ENCODE measurements at places on chromosomes 7 and 10. TPM values are rescaled to one million over a fixed set of nuclear protein-coding genes. Genes with fewer than 3 reads are reported as not detected.

DNA sequence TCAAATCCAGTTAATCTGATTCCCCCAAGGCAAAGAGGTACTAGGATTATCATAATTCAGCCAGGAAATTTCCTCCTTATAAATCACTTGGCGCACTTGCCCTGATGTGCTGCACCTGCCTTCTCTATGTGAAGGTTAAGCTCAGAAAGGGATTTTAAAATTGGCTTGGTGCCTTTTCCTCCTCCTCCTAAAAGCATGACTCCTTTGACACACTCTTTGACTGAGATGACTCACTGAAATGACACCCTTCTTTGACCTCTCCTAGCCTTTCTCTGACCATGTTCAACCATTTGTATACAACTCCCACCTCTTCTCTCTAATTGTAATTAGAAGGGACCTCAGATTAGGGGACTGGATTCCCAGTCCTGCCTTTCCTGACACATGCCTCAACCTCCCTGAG is 46.5 kb downstream of the ABLIM1 start:
- no peak for DNase-seq

- DNase-seq: no peak
Observed at GRCh38 chr10:46515793-46516192, 40.7 kb downstream of the GPRIN2 start.

DNA sequence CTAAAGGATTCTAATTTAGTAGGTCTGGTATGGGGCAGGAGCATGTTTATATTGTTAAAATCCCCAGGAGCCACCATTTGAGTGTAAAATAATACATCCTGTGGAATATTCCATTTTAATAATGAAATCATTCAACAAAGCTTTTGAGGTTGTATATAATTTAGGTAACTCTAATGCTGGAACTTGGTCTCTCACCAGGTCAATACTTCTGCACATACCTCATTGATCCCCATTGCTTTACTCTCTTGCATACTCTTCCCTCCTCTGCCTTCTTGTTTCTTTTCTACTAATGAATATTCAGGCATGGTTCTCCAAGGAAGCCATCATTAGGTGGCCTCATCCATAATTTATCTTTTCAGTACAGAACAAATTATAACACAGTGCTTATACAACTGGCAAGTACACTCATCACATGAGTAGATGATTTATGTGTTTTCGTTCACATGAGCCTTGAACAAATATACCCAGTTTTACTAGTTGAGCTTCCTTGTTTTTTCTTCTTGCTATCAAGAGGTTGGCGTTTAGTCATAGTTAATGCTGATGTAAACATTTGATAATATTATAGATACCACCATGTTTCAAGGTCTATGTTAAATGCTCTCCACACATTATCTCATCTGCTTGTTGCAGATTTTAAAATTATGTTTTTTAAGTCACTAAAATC is 7.2 kb downstream of the PALS2 start:
- no peak for DNase-seq

DNA sequence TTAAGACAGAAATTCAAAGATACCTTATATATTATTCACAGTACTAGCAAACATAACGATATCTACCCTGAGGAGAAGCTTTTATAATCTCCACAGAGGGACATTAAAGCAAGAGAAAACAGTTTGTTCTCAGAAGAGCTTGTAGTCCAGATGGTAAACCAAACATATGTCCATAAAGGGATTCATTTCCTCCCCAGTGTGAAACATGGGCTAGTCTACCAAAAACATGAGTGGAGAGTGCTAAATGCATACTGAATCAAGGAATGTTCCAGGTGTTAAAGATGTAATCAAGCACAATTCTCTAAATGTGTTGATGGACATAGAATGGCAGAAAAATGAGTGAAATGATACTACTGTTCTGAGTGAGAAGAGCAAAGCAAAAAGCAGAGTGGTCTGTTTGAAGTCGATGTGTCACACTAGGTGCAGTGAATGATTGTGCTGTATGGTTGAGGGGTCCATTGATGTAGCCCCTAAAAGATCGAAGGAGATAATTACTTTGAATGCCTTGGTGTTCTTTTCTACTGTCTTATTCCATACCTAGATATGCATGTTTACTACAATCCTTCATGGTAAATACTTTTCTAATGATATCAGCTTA is 25.3 kb downstream of the BCAP29 start:
- DNase-seq: no peak

- DNase-seq: no peak
Observed at GRCh38 chr7:159139202-159139601, 5.5 kb downstream of the VIPR2 start.

- DNase-seq: peak; percentile 51
Observed at GRCh38 chr7:20647908-20648776, 32.7 kb downstream of the ABCB5 start.

DNA sequence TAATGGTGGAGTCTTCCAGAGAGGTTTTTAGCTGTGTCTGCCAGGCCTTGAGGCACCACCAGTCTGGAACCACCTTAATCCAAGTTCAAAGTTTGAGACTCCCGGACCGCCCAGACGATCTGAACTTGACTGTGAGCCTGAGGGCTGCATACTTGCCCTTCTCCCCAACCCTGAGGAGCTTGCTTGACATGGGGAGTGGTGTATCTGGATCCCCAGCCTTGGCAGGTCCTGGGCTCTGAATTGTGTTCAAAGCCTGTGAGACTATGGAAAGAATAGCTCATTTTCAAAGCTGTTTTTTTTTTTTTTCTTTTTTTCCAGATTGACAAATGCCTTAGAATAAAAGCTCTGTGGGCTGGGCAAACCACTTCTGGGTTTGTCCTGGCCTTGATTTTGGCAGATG is 22.3 kb upstream of the CAMK1D start:
- DNase-seq: no peak

The CLDN4 gene
- polyA plus RNA-seq: 1.5 TPM

DNA sequence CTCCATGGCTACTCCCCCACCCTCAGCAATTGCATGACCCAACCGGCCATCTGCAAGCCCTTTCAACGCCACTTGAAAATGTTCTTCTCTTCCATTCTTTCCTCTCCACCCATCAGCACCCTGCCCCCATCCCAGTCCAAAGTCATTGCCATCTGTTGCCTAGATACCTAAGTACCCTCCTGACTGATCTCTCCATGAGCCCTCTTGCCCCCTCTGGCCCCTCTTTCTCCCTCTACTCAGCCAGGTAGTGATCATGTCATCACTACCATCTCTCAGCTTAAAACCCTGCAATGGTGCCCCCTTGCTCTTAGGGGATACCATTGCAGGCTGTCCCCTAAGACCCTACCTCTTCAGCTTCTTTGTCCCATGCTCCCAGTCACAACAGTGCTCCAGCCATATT is 30.5 kb upstream of the BTRC start:
- no peak for DNase-seq

The IFIT1B gene
- polyA plus RNA-seq: not detected

The PGAM2 gene
- polyA plus RNA-seq: not detected

The HTR5A gene
- not detected for polyA plus RNA-seq

The HOXA10 gene
- polyA plus RNA-seq: 5.0 TPM

DNA sequence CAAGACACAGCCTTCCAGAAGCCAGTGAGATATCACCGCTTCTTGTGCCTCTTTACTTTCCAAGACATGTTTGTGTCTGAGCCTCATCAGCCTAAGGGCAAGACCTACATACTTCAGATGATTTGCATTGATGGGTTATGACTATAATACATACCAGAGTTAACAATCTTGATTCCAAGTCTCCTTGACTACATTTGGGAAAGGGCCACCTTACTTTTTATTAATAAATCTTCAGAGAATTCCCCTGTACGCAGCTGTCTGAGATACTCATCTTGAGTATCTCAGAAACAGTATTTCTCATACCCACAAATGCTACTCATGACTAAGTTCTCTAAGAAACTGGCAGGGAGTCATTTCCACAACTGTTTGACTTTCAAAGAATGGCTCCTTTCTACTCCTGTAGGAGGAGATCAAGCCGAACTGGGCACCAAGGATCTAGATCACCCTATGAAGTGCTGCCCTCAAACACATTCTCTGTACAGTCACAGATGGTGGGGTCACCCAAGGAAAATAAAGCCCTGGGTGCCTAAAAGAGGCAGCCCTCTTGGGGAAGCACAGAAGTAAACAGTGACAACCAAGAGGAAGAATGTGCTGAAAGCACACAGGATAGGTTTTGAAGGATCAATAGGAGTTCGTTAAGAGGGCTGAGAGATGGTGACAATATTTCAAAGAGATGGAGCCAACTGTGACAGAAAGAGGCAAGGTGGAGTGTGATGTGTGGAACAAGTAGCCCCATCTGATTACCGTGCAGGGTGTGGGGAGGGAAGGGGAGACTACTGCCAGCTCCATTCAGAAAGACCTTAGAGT is 138.9 kb downstream of the JAZF1 start:
- no peak for DNase-seq

- no peak for DNase-seq
Observed at GRCh38 chr7:148712678-148713329, 14.1 kb downstream of the CUL1 start.

DNA sequence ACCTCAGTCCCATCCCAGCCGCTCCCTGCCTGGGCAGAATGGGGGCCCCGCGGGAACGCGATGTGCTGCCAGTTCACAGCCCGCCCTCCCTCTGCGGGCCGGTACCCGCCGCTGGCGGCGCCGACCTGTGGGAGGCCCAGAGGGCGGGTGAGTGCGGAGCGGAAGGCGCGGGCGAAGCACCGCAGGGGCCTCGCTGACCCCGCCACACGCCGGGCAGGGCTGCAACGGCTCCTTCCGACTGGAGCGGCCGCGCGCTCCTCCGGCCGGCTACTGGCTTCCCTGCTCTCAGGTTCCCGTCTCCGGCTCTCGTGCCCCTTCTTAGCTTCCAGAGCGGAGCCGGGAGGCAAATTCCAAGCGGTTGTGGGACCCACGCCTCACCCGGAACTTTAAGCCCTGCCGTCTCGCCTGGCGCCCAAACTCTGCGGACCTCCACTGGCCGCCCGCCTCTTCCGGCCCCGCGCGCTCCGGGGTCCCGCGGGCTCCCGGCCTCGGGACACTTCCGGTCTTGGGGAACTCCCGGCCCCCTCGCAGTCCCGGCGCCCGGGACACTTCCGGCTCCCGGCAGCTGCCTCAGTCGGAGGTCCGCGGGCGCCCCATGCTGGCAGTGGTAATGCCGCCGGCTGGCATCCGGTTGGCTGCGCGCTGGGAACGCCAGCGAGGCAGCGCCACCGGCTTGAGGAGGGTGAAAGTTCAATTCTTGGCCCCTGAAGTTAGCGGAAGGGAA is at the start of gene CYREN:
Gene CYREN (minus strand): TSS at position 434 of the 724 bp plus-strand sequence. CDS start 1,785 bp downstream, outside the sequence.
- peak; percentile 97 for DNase-seq

The FGF8 gene
- not detected for polyA plus RNA-seq

The STEAP1B gene
- not detected for polyA plus RNA-seq

The SAMD9L gene
- polyA plus RNA-seq: 0.70 TPM

GRCh38 chr10:50312464-50313437 is 61.4 kb upstream of the ASAH2 start:
- no peak for DNase-seq

GRCh38 chr10:67385566-67385965 is 310.4 kb downstream of the CTNNA3 start:
- no peak for DNase-seq

Data from A549 (cell line).